ENCODE measurements at places on chromosomes 5 and 9.
A peak's percentile ranks its signal among the peaks of the same experiment; 100 is the strongest.

DNA sequence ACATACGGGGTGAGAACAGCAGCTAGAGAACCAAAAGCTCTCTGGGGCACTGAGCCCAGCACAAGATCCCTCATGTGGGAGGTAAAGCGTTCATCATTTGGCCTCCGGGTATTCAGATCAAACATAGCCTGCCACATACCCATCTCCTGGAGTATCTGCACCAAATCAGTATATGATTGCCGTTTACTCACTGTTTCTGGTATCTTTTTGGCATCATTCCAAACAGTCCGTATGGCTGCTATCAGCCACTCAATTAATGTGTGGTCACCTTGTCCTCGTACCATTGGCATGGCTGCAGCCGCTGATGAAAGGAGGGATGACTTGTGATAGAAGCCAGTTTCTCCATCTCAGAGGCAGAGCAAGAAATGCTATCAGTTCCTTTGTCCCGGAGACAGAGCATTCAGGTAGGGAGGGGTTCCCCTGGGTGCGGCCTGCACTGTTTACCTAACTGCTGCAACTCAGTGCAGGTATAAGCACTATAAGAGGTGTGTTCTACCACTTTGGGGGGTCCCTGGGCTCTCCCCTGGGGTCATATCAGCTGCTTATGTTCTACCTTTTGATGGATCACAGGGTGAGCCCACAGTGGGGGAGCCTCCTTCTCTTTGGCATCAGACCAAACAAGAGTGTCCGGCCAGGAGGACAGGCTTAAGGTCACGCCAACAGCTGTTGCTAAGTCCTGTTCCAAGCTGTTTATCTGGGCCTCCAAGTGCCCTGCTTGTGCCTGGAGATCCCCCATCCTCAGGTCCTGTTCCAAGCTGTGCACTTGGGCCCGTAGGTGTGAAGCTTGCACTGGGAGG lies 9.4 kb downstream of the DMAC1 start:
- DNase-seq, result no peak

DNA sequence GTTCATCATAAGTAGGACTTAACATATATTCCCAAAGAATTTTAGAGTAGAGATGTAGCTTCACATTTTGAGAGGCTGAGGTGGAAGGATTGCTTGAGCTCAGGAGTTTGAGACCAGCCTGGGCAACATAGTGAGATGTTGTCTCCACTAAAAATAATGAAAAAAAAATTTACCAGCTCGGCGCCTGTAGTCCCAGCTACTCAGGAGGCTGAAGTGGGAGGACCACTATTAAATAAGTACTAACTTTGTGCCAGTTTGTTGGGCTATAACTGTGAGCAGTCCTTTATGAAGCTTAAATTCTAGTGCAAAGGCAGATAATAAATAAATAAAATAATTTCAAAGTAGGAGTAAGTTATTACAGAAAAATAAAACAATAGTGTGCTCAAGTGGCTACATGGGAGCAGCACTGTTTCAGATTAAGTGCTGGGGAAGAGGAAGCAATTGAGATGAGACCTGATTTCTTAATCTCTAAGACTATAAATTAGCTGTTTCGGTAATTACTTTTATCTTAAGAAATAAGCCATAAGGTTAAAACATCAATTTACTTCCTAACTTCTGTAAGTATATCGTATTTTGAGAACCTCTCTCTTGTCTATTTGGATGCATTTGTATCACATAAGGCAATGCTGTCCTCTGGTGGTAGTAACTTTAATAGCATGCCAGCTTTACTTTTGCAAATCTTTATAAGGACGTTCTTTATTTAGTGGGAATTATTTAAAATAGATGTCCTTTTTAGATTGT lies 98.9 kb downstream of the CSNK1G3 start:
- peak; percentile 50 for DNase-seq

GRCh38 chr5:39024884-39025283 lies 49.3 kb downstream of the RICTOR start:
- no peak for DNase-seq

DNA sequence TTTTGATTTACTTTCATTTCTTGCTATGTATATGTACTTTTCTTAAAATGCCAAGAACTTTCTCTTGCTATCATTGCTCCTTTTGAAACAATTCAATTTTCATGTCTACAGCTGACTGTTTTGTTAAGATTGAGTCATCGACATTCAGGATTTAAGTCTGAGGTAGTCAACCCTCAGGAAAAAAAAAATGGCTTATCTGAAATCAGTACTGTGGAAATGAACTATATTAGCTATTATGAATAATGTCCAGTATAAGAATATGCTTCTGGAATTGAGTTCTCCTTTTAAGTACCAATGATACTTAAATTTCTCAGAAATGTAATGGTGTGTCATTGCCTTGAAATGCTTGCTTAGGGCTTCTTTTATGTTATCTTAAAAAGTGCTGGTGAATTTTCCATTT lies 37.9 kb downstream of the TNFAIP8 start:
- DNase-seq, result no peak

DNA sequence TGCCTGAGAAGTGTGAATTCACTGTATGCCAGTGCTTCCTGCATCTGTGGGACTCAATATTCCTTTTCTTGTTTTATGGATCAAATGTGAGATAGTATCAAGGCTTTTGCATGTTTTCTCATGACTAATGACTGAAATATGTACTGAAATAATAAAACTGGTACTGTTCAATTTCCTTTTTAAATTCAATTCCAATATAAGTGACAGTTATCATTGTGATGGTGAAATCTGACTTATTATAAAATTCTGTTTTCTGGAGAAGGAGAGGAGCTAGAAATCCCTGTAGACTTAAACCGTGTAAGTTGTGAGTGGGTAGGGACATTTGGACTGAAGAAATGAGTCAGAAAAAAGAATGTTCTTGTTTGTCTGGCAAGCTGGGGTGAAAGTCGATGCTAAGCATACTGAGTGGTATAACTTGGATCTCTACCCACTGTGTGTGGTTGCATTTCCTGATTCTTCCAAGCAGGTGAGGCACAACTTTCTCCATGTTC lies 245.2 kb downstream of the EFNA5 start:
- no peak for DNase-seq

- DNase-seq, result no peak
Observed at GRCh38 chr5:73818357-73818756, 192.4 kb downstream of the ARHGEF28 start.

- no peak for DNase-seq
Observed at GRCh38 chr5:171724468-171725204, 61.0 kb upstream of the SMIM23 start.

- DNase-seq, result no peak
Observed at GRCh38 chr9:35666549-35666948, 1.6 kb upstream of the ARHGEF39 start.

GRCh38 chr9:1013021-1013420 lies 36.6 kb downstream of the DMRT3 start:
- DNase-seq, result peak; percentile 9

All from hematopoietic multipotent progenitor cell (in vitro differentiated cells).